Smooth muscle cell of the pulmonary artery (primary cell): ENCODE measurements at places on chromosomes 1 and 21. TPM values are rescaled to one million over a fixed set of nuclear protein-coding genes. Genes with fewer than 3 reads are reported as not detected.

The STUM gene
- under 0.01 TPM in 2 replicates for total RNA-seq

The TNFRSF9 gene
- 0.07 and 0.30 TPM in 2 replicates for total RNA-seq

The CLEC20A gene
- total RNA-seq: not detected in 2 replicates

The S100A9 gene
- 0.56 TPM in 1 of 2 replicates, not detected in the other for total RNA-seq

The PLPPR5 gene
- not detected in 2 replicates for total RNA-seq

The FCRL2 gene
- total RNA-seq: not detected in 2 replicates

The HSPB7 gene
- total RNA-seq: 45.2 and 102 TPM in 2 replicates

The F11R gene
- 8.5 and 10.0 TPM in 2 replicates for total RNA-seq

The RRP15 gene
- total RNA-seq: 4.3 and 6.7 TPM in 2 replicates

The LCK gene
- total RNA-seq: not detected in 2 replicates

The OR2T35 gene
- not detected in 2 replicates for total RNA-seq

The GABRD gene
- total RNA-seq: not detected in 2 replicates
